ENCODE measurements at places on chromosomes 2 and 18.

GRCh38 chr2:67259556-67260342, 137.4 kb upstream of the ETAA1 start:
- DNase-seq, result no peak

DNA sequence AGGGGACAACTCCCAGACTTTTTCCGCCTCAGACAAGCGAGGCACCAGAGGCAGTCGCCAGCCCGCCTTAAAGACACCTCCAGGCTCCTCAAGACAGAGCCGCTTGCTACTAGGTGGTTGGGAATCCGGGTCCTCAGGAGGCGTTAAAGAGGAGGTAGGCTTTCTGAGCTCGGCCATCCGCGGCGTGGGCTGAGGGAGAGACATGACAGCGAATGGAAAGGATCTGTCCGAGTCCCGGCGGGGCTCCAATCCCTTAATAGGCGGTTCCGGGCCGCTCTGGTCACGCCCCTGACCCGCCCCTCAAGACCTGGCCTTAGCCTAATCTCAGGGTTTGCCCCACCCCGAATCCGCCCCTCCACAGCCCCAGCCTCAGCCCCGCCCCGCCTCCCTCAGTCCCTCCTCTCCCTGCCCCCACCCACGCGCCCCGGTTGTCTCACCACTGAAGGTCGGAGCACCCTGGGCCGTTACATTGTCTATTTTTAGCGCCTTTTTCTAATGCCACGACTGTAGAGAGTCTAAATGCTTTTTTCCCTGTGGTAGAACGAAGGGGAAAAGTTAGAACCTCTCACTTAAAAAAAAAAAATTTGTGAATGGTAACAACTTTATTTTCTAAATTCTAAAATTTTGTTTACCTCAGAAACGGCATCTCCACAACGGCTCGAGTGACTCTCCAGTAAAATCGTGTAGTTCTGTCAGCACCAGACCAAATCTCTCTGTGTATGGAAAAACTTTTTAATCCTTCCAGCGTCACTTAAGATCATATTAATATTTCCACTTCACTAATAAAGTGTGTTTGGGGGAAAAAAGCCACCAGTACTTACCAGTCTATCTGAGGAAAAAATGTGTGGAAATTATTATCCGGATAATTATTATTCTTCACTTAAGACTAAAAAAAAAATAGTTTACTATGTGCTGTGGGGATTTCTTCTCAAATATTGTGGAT, at the start of gene RAD51AP2:
TSS of gene RAD51AP2 (minus strand) at position 229 of the 943 bp plus-strand sequence. CDS start at position 204, 25 bp downstream.
- DNase-seq, result no peak

- DNase-seq, result peak; percentile 46
Measured at GRCh38 chr2:232318169-232318855, 60.2 kb upstream of the ALPP start.

DNA sequence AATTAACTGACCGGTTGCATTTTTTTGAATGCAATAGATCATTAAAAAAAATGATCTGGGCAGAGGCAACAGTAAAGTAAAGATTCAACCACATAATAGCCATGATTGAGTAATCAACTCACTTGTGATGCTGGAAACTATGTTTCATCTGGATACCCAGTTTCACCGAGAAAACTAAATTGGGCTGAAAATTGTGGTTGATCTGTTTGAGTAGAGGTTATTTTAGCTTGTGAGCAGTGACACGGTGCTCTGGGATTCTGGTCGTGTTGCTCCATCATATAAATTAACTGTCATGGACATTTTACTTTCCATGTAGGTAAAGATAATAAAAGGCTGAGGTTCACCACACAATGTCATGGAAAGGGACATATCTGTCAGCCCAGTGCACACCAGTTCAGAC, 58.7 kb downstream of the CD226 start:
- no peak for DNase-seq

GRCh38 chr2:76381624-76382023, 670.9 kb upstream of the GCFC2 start:
- no peak for DNase-seq

DNA sequence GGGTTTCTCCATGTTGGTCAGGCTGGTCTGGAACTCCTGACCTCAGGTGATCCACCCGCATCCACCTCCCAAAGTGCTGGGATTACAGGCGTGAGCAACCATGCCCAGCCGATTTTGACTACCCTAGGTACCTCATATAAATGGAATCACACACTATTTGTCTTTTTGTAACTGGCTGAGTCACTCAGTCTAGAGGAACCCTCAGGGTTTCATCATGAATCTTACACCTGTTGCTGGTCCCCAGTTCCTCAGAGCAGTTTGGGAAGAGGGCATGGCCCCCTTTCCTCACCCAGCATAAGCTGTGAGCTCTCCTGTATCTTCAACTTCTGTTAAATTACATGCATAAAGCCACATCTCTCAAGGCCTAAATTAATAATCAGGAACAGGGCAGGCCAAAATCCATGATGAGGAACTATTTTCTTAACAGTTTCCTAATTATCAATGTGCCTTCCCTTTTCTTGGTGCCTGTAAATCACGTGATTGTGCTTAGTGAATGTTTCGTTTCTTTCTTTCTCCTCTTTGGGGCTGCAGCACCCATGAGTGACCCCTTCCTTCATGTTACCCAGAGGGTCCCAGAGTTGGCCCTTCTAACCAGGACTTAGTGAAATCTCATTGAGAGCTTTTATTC, 20.9 kb downstream of the DYSF start:
- DNase-seq, result no peak

DNA sequence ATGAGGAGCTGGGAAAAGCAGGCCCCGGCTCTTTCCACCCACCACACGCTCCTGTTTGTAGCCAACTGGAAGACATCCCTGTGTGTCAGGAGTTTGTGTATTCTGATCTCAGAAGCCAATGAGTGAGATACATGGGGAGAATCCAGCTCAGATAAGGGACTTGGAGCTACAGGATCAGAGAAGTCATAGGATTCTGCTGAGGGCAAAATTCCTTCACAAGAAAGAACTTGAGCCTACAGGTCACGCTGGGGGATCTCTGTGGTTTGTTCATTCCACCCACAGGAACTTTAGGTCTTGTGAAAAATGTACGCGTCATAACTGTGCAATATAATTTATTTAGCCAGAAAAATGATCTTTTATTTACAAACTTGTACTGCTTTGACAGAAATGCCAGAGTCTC, 80.1 kb upstream of the SMIM21 start:
- DNase-seq, result no peak

DNA sequence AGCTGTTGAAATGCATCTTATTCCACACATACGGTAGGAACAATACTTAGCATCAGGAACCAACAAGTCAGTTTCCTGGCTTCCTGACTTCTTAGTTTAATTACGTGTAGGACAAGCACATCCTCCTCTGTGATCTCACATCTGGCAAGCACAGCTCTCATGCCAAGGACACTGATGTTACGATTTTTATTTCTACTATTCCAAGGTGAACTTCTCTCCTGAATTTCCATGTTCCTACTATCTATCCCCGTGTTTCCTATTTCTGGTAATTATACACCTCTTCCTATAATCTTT, 374.0 kb downstream of the NCKAP5 start:
- DNase-seq, result no peak

Data from naive thymus-derived CD8-positive, alpha-beta T cell (primary cell).